Hindlimb muscle (tissue), 1 donor: ENCODE measurements at places on chromosomes 6 and 20. TPM values are rescaled to one million over a fixed set of nuclear protein-coding genes. Genes with fewer than 3 reads are reported as not detected.

TAF4 gene
- polyA plus RNA-seq: 16.3 TPM

MEP1A gene
- not detected for polyA plus RNA-seq

IRF4 gene
- polyA plus RNA-seq: 0.56 TPM

HSPA12B gene
- 25.5 TPM for polyA plus RNA-seq

COL11A2 gene
- polyA plus RNA-seq: 49.7 TPM

VGLL2 gene
- 82.7 TPM for polyA plus RNA-seq

TBXT gene
- not detected for polyA plus RNA-seq

MPIG6B gene
- 0.71 TPM for polyA plus RNA-seq

BPHL gene
- polyA plus RNA-seq: 35.0 TPM
